ENCODE measurements at places on chromosomes 16 and 17.
A peak's percentile ranks its signal among the peaks of the same experiment; 100 is the strongest.

- no peak for DNase-seq
Measured at GRCh38 chr16:23114131-23114904, 34.9 kb downstream of the USP31 start.

GRCh38 chr16:55809851-55810250 lies 23.0 kb downstream of the CES1 start:
- no peak for DNase-seq

- DNase-seq: no peak
Measured at GRCh38 chr17:59848778-59849177, 44.0 kb downstream of the TUBD1 start.

- DNase-seq: no peak
Measured at GRCh38 chr16:49269201-49269600, 12.4 kb downstream of the CBLN1 start.

- no peak for DNase-seq
Measured at GRCh38 chr17:1621273-1621954, 7.2 kb downstream of the SLC43A2 start.

GRCh38 chr17:76366247-76366646 lies 12.5 kb upstream of the PRPSAP1 start:
- no peak for DNase-seq

DNA sequence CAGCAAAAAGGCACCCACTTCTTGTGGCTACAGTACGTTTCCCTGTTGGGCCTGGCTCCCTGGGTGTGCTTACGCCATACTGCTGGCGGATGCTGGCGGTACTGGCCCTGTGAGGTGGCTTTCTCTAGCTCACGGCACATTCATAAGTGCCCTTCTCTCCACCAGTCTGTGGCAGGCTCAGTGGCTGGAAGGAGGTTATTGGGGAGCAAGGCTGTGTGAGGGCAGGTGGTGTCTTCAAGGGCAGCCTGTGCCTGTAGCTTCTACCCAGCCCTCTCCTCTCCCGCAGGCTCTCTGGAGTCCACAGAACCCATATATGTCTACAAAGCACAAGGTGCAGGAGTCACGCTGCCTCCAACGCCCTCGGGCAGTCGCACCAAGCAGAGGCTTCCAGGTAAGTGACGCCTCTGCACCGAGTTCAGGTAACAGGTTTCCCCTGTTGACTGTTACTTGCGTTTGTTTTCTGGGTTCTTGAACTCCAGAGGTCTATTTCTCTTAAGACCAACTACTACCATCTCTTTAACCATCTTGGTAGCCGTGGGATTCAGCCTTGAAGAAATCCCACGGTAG lies 20.6 kb downstream of the NTAN1 start:
- no peak for DNase-seq

- no peak for DNase-seq
Measured at GRCh38 chr17:5703736-5704135, 119.4 kb upstream of the NLRP1 start.

DNA sequence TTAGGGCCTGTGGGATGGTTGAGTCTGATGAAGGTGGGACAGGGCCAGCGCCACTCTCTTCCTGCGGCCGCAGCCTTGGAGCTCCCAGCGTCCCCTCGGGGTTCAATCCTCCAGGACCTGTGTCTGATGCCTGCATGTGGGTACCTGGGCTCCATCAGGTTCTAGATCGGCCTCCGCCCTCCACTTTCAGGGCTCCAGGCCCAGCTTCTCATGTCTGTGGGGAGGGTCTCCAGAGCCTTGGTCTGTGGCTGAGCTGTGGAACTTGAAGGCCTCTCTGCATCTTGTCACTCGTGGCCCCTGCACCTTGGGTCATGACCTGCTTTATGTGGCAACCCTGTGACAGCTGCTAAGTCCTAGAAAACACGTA lies 89.8 kb upstream of the ZNF750 start:
- no peak for DNase-seq

DNA sequence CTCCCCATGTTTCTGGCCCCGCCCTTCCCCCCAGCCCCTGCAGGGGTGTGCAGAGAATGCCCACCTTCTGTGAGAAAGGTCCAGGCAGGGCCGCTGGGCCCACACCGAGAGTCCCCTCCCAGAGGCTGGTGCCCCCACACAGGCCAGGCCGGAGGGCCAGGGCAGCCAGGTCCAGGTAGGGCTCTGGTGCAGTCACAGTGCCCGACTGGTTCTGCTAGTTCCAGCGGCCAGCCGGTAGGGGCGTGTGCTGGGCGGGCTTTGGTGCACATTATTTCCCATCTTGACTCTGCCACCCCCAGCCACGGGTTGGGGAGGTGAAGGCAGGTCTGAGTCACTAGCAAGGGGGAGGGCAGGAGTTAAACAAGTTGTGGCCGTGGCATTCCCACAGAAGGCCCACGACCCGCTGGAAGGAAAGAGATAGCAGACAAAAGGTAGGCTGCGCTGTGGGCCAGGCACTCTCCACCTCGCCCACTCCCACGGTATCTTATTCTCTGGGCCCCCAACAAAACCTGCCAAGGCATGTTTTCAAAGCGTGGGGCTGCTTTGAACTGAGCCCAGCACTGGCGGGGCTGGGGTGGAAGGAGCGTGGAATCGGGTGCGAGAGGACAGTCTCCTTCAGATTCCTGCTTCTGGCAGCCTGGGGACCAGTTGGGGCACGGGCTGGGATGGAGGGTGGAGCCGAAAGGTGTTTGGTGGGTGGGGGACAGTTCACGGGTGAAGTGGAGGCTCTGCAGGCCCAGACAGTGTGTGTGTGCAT lies 1.9 kb downstream of the EPN3 start:
- DNase-seq: peak; percentile 85

DNA sequence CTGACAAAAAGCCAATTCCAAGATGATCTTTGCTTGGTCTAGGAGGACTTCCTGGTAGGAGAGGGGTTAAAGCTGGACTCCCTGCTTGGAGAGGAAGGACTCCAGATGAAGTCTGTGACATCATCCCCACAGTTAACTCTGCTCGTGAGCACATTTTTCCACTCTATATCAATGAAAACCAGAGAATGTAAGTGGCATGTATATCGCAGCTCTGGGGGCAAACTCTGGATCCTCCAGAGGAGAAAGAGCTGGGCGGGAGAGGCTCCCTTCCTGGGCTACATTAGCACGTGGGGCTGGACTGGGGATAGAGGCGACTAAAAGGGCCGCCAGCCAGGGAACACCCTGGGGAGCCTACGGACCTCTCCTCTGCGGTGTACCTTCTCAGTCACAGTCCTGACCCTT lies 34.1 kb downstream of the HIC1 start:
- no peak for DNase-seq

DNA sequence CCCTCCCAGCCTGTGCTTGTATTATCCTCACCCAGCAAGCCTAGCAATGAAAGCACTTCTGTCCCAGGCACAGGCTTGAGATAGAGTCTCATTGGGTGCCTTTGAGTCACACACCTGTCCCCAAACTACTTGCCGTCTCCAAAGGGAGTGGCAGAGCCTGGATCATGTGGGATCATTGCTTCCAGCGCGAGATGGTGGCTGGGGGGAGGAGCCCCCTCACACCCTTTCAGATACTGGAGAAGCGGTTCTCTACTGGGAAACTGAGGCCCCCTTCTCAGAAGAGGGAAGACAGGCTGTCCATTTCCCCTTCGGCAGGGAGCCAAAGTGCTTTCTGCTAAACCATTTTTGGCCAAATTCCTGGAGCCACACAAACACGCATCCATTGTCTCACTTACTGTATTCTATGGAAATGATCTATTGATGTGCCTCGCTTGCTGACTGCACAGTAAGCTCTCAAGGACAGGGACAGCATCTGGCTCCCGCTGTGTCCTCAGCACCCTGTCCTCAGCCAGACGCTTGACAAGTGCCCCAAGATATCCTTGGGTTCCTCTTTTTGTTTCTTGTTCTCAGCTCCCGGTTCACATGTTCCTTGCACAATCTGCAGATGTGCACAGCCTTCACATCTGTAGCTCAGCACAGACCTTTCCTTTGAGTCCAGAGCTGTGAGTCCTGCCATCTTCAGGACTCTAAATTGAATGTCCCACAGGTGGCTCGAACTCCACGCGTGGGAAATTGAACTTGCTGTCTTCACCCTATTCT lies 26.0 kb upstream of the DLX3 start:
- no peak for DNase-seq

DNA sequence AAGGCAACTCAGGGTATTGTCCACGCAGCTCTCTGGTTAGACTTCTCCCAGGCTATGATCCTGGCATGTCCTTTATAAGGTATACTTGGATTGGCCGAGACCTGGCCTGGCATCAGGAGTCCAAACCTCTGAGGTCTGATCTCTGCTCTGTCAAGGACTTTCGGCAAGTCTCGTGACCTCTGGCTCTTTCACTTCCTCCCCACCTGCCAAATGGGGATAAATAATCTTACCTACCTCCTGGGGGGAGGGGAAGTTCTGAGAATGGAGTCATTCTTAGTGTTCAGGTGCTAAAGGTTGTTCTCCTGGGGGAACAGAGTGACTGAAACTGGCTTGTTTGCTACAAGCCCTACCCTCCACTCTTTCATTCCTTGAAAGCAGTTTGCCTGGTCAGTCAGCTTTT lies 7.6 kb downstream of the ATXN1L start:
- no peak for DNase-seq

Data from iPS-NIHi11 (cell line).